ENCODE measurements at places on chromosomes 12 and 14.

GRCh38 chr14:32018391-32019092 lies 58.6 kb upstream of the ARHGAP5 start:
- DNase-seq, result no peak

DNA sequence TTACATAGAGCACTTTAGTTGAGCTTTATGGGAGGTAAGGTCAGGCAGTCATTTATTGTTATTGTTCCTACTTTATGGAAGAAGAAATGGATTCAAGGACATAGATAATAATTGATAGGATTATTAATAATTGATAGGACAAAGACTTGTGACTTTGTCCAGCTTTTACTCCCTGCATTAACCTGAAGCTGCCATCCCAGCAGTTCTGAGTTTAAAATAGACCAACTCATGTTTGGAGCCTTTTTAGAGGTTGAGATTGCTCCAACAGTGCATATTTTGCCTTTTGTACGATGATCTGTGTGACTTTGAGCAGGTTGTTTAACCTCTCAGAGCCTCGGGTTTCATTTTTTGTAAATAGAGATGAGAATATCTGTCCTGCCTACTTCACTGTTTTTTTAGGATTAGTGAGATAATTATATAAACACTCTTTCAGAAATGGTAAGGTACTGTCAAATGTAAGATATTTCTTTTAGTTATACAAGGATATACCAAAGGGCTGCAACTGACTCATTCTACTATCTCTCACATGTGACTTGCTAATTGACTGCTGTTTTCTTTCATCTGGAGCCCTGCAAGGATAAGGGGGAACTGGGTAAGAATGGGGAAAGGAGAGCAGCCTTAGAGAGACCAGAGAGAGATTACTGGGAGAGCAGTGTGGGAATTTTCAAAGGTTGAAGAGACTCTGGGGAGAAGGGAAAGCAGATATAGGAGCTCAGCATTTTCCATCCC lies 15.3 kb downstream of the WDR20 start:
- no peak for DNase-seq

- DNase-seq, result no peak
Measured at GRCh38 chr12:56037161-56037560, 4.6 kb upstream of the RPS26 start.

- DNase-seq, result no peak
Measured at GRCh38 chr14:99829450-99829849, 36.2 kb downstream of the EML1 start.

GRCh38 chr12:94909663-94910062 lies 93.8 kb downstream of the NDUFA12 start:
- no peak for DNase-seq

All from activated CD4-positive, CD25-positive, alpha-beta regulatory T cell treated with anti-CD3 and anti-CD28 coated beads, Interleukin-2, amount 50 U/mL, for 72 hours (primary cell).